NCI-H524 treated with DMSO at 0.1 percent for 48 hours (cell line): ENCODE measurements at places on chromosomes 4 and X.

GRCh38 chr4:107888237-107888636 is 43.1 kb upstream of the CYP2U1 start:
- DNase-seq, result no peak

DNA sequence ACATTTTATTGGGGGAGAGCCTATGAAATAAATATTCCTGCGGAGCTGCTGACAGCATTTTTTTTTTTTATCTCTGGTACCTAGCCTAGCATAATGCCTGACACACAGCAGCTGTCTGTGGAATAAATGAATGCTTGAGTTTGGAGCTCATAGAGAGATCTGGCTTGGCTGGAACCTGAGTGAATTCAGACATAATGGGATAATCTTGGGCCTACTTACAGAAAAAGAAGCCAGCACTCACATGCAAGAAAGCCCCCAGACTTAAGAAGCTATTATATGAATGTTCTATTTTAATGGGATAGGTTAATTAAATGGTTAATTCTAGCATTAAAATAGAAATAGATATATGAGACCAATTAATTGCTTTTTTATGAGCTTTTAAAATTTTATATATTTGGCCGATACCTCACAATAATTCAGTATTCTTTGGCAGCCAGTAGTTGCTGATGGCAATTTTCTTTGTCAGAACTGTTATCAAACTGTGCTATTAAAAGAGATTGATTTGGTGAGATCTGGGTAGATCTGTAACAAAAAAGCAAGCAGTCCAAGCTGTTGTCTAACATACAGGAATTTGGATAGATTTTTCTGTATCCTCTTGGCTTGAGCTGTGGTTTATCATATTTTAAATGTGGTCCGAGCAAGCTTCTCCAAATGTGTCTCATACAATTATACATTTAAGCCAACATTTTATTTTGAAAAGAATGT is 654.2 kb downstream of the PCDH7 start:
- no peak for DNase-seq

- DNase-seq, result no peak
These were observed 181.6 kb downstream of the NAF1 start for GRCh38 chr4:162985131-162985530.

DNA sequence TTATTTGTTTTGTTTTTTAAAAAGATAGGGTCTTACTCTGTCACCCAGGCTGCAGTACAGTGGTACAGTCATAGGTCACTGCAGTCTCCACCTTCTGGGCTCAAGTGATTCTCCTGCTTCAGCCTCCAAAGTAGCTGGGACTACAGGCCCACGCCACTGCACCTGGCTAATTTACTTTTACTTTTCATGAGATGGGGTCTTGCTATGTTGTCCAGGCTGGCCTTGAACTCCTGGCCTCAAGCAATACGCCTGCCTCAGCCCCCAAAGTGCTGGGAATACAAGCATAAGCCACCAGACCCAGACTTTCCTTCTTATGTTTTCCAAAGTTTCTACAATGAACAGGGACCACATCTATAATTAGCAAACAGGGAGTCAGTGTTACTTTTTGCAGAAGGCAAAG is 37.9 kb upstream of the MXD4 start:
- no peak for DNase-seq

DNA sequence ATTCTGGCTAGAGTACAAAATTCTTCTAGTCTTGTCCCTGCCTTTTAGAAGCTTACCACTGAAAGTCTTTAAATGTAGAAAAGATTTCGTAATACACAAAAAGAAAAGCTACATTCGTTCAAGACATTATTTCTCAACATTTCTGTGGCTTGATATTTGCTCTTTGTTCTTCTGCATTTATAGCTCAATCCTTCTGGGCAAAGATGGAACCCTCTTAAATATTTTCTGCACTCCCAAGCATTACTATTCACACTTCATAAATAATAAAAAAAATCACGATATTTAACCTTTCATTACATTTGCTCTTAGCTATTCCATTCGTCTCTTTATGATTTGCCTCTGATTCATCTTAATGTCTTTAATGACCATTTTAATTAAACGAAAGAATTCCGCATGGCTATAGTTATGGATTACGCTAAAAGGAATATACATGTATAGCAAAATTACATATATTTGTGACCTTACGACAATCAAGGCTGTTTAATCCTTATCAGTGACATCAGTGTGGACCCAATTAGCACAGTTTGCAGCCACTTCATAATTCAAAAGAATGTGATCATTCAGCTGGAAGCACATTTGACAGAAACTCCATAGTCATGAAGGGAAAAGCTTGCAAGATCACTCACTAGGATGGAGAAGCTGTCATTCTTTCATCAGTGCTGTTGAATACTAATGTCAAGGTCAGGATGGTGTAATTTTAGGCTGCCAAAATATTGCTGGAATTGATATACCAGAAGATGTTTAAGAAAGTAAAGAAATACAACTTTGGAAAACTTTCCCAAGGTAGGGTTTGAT is 1075.0 kb upstream of the TENM3 start:
- no peak for DNase-seq

DNA sequence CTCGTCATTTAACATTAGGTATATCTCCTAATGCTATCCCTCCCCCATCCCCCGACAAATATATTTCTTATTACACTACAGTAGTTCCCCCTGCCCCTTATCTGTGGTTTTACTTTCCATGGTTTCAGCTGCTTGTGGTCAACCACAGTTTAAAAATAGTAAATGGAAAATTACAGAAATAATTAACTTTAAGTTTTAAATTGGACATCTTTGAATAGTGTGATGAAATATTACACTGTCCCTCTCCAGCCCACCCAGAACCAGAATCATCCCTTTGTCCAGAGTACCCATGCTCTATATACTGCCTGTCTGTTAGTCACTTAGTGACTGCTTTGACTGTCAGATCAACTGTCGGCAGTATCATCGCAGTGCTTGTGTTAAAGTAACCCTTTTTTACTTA is 47.4 kb upstream of the VEGFC start:
- no peak for DNase-seq

- DNase-seq, result no peak
These were observed 9.0 kb upstream of the KLHL2 start for GRCh38 chr4:165198329-165198728.

DNA sequence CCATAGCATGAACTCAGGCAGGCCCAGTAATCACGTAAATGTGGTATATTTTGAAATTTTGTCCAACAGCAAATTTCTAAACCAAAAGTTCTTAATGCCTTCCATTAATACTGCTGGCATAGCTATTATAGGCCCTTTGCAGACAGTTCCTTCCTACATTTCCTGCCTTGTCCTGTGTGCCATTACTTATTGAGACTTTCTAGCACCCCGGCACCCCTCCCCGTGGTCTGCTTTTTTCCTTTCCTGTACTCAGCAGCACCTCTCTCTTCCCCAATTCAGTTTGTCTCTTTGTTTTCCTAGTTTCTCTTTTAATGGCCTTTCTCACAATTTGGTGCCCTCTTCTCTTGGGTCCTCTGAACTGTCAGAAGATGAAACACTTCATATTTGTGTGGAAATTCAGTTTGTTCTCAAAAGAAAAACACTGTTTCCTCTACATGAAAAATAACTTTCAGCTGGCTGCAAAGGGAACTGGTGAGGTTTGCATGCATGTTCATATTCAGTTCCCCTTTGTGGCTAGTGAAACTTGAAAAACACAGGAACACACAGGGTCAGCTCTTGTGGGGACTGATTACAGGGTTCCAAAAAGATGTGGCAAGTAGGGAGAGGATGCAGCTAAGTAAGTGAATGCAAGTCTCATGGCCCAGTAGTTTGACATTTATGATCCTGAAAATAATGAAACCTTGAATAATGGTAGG is 17.1 kb downstream of the GPR34 start:
- no peak for DNase-seq

- DNase-seq, result no peak
These were observed 47.1 kb downstream of the ALG13 start for GRCh38 chrX:111728096-111728495.

DNA sequence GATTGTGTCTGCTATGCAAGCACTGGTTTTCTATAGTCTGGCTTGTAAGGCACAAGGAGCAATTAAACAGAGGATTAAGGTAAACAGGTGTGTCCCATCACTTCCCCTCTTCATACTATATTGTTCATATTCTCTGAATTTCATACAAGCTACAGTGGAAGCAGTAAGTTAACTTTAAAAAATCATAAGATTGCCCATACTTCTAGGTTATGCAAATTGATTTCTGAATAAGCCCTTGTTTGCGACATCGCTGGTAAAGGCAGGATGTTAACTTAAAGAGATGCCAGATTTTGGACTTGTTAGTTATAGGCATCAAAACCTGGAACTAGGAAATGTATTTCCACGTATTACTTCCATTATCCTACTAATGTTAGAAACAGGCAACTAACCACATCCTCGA is 1.0 kb upstream of the TMEM131L start:
- no peak for DNase-seq
